ENCODE measurements at places on chromosomes 7 and 10.
A peak's percentile ranks its signal among the peaks of the same experiment; 100 is the strongest.

DNA sequence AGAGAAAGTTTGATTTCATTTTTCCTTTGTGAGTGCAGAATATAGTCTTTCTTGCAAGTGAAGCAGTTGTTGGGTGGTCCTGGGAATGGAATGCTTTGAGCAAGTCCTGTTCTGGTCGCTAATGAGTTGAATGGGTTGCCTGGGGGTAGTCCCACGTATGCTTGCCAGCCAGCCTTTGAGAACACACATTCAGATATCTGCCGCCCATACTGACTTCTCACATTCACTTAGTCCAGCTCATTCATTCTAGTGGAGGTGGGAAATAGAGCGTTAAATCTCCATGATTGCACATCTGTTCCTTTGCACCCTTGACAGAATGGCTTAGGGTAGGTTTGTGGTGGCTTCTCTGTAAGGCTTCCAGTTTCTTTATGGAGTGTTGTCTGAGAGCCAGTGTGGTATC is 256.6 kb downstream of the SORCS3 start:
- DNase-seq, result peak; percentile 23

DNA sequence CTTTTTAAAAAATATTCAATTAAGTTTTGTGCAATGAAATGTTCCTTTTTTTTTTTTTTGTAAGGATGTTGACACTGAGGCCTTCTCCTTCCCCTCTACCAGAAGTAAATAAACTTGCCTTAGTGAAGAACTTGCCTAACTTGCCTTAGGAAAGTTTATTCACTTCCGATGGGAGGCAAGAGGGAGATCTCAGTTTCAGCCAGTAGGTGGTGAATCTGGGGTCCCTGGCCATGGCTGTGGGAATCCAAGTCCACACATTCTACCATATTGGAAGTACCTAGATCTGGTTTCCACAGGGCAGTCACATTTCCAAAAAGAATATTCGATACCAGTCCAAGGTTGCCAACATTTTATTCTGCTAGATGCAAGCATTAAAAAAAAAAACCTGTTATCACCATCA is 270.9 kb downstream of the CCSER2 start:
- DNase-seq, result no peak

DNA sequence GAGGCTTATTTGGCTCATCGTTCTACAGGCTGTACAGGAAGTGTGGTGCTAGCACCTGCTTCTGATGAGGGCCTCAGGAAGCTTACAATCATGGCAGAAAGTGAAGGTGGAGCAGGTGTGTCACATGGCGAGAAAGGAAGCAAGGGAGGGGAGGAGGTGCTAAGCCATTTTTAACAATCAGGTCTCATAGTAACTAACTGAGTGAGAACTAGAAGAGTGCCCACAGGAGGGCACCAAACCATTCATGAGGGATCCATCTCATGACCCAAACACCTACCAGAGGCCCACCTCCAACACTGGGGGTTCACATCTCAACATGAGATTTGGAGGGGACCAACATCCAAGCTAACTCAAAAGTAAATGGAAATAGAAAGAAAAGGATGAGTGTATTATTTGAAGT is 78.1 kb downstream of the CXCL12 start:
- DNase-seq, result no peak

GRCh38 chr7:103729026-103729425 is 260.4 kb downstream of the RELN start:
- no peak for DNase-seq

DNA sequence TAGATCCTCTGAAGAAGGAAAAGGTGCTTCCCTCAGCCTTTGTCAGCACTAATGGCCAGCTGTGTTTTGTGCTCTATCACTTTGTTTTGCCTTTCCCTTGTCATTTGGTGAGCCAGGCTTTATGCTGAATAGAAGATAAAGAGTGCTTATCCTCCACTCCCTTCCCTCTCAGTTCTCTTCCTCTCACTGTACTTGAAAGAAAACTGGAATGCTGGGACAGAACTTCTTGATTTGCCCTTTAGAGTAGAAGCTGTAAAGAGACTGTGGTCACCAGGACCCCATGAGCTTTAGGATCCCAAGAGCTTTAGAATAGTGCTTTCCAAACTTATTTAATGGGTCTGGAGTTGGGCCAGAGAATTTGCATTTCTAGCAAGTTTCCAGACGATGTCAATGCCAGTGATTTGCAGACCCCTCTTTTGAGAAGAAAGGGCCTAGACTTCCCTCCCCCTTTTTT is 81.4 kb downstream of the LRRC4 start:
- no peak for DNase-seq

GRCh38 chr7:45661302-45661995 is 87.3 kb downstream of the ADCY1 start:
- DNase-seq, result no peak

- DNase-seq, result no peak
These were observed 43.3 kb upstream of the AMPH start for GRCh38 chr7:38674513-38674912.

DNA sequence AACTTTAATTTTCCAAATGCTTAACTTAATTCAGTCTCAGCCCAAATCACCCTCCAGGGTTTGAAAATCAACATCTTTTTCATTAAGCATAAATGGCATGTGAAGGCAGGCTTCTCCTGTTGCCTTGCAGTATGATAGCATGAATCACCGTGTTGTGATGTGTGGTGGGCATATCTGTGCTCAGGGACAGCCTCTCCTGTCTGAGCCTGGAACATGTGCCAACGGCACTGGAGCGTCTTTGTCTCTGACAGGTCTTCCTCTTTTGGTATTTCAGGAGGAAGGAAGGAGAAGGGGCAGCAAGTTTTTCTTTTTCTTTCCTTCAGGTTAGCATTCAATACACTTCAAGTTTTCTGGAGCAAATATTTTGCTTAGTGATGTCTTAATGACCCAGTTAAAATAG is 57.6 kb downstream of the LRGUK start:
- no peak for DNase-seq

- no peak for DNase-seq
These were observed 21.8 kb downstream of the ANK3 start for GRCh38 chr10:60367901-60368300.

DNA sequence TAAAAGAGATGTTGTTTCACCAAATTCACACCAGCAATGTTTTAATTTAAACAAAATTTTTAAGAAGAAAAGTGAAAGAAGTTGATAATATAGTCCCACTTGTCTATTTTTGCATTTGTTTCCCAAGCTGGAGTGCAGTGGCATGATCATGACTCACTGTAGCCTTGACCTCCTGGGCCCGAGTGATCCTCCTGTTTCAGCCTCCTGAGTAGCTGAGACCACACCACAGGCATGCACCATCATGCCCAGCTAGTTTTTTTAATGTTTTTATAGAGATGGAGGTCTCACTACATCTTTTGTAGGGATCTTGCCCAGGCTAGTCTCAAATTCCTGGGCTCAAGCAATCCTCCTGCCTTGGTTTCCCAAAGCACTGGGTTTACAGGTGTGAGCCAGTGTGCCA is 14.1 kb upstream of the NDUFA5 start:
- DNase-seq, result no peak

DNA sequence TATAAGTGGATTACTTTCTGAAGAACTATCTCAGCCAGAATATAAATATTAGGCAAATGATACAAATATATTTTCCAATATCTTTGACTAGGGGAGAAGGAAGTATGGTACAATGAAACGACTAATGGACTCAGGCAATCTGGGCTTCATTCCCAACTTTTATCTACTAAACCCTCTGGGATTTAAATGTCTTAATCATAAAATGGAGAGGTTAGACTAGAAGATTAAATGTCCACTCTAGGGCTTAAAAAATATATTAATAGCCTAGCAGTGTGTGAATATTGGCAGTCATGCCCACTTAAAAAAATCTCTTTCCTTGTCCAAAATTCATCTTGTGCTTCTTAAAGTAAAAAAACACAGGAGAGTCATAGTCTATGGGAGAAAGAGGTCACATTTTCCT is 98.3 kb downstream of the CTTNBP2 start:
- no peak for DNase-seq

DNA sequence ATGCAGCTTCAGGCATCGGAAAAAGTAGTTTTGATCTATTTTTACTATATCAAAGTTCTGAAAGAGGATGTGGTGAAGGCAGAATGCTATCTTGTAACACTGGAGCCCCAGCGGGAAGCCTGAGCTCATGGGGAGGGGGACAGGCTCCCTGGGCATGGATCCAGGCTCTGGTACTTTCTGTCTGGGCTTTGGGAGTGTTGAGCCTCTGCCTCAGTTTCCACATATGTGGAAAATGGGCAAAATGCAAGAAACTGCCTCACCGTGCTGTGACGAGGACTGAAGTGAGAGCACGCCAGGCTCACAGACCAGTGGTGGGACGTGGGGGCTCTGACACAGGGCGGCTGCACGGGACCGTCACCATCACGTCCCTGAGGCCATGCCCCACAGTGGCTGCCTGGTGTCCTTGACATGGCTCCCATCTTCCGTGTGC is 182.9 kb upstream of the SHH start:
- DNase-seq, result no peak

DNA sequence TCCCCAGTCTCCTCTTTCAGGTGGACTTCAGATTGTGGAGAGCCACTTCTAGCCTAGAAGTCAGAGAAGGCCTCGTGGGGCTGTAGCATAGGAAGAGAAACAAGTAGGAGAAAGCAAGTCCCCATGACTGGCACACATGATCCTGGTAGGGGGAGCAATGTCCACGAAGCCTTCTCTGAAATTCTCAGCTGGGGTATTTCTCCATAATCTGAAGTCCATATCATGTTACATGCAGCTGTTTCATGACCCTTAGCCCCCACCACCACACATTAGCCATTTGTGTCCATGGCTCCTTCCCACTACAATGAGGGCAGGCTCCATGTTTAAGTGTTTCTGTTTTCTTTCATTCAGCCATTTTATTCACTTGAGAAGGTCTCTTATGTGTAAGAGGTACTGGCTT is 43.2 kb downstream of the LAMB4 start:
- DNase-seq, result no peak

DNA sequence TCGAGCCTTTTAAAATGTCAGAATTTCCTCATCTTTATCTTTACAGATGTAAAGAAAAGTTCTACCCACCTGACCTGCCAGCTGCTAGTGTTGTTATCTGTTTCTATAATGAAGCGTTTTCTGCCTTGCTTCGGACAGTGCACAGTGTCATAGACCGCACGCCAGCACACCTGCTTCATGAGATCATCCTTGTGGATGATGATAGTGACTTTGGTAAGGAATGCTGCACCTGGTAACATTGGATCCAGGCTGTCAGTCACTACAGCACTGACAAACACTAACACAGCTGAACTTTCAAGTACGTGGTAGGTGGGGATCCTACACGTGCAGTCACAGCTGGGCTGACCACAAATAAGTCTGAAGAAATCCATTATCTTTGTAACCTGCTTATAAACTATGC is 77.6 kb downstream of the GALNT11 start:
- no peak for DNase-seq

DNA sequence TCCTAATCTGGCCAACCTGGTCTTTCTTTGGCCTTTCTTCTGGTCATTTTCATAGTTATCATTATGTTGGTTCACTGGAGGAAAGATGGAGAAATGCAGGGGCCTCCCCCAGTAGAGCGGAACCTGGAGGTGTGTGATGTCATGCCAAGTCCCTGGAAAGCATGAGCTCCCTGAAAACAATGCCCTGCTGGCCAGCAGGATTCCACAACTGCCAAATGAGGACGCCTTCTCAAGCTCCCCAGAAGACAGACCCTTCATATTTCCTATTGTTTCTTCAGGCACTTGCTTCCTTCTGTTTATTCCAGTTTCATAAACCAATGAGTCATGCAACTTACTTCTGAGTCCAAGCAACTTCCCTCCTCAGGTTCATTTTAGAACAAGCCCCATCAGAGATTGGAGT is 339.0 kb downstream of the GATA3 start:
- no peak for DNase-seq

- no peak for DNase-seq
These were observed 6.5 kb downstream of the BAG3 start for GRCh38 chr10:119657725-119658124.

Data from WERI-Rb-1 (cell line).